ENCODE measurements at places on chromosomes 5 and 9. TPM values are rescaled to one million over a fixed set of nuclear protein-coding genes. Genes with fewer than 3 reads are reported as not detected.

IFNA21 gene
- not detected for total RNA-seq

BARHL1 gene
- not detected for total RNA-seq

TRIM41 gene
- total RNA-seq: 22.2 TPM

CER1 gene
- total RNA-seq: not detected

PCDHA1 gene
- total RNA-seq: 0.10 TPM

CDKN2B-AS1 gene
- not detected for total RNA-seq

RC3H2 gene
- total RNA-seq: 23.8 TPM

SPATA31C1 gene
- not detected for total RNA-seq

CCDC192 gene
- total RNA-seq: not detected

ITK gene
- 0.09 TPM for total RNA-seq

ATOX1 gene
- 203 TPM for total RNA-seq

MYMK gene
- total RNA-seq: not detected

SH3TC2 gene
- 0.29 TPM for total RNA-seq

GDNF gene
- total RNA-seq: not detected
